Temporal lobe (tissue), 4 donors: ENCODE measurements at places on chromosomes 1 and 21. TPM values are rescaled to one million over a fixed set of nuclear protein-coding genes. Genes with fewer than 3 reads are reported as not detected.

TAS1R1 gene
- total RNA-seq, result not detected

IFI44L gene
- 4.4 TPM for total RNA-seq

TNFRSF25 gene
- 10.6 TPM for total RNA-seq

PTGER3 gene
- 1.2 TPM for total RNA-seq

SMIM1 gene
- not detected for total RNA-seq

IGSF8 gene
- 43.5 TPM for total RNA-seq

RGL1 gene
- total RNA-seq, result 34.7 TPM

SPRR5 gene
- total RNA-seq, result not detected

PAFAH2 gene
- 2.2 TPM for total RNA-seq

RBM8A gene
- 71.3 TPM for total RNA-seq

OR6K3 gene
- total RNA-seq, result not detected

ALX3 gene
- not detected for total RNA-seq

NIPAL3 gene
- total RNA-seq, result 8.1 TPM

GBP5 gene
- total RNA-seq, result 0.25 TPM

TNNT2 gene
- 0.25 TPM for total RNA-seq

NUDC gene
- 19.4 TPM for total RNA-seq

NUDT4B gene
- 9.3 TPM for total RNA-seq

CD52 gene
- not detected for total RNA-seq

PKP1 gene
- total RNA-seq, result 0.25 TPM

APOBEC4 gene
- not detected for total RNA-seq

TMEM52 gene
- total RNA-seq, result 0.98 TPM

FAM151A gene
- total RNA-seq, result not detected

S100A14 gene
- 0.25 TPM for total RNA-seq

OR2T33 gene
- not detected for total RNA-seq

DDR2 gene
- total RNA-seq, result 5.2 TPM

DHCR24 gene
- total RNA-seq, result 37.4 TPM

MYOC gene
- total RNA-seq, result 0.25 TPM

SNIP1 gene
- 14.3 TPM for total RNA-seq

CCDC24 gene
- 4.4 TPM for total RNA-seq

RGS13 gene
- total RNA-seq, result not detected

GATAD2B gene
- 26.6 TPM for total RNA-seq

AIRE gene
- total RNA-seq, result under 0.01 TPM

GUCA2B gene
- not detected for total RNA-seq

C1orf87 gene
- total RNA-seq, result under 0.01 TPM

SLC45A3 gene
- 1.2 TPM for total RNA-seq

C8A gene
- total RNA-seq, result not detected

EDN2 gene
- not detected for total RNA-seq

CLCNKA gene
- not detected for total RNA-seq

KCND3 gene
- 13.0 TPM for total RNA-seq

MPL gene
- not detected for total RNA-seq

TRIM63 gene
- total RNA-seq, result not detected

ABCG1 gene
- 15.0 TPM for total RNA-seq

ESRRG gene
- total RNA-seq, result 7.1 TPM

LRRN2 gene
- total RNA-seq, result 11.8 TPM

TSTD1 gene
- total RNA-seq, result 26.1 TPM

MIXL1 gene
- total RNA-seq, result 0.25 TPM

NEXN gene
- 0.49 TPM for total RNA-seq

SAMD13 gene
- 1.7 TPM for total RNA-seq

SLC22A15 gene
- total RNA-seq, result 8.9 TPM

MSH4 gene
- 0.98 TPM for total RNA-seq

OR2T35 gene
- not detected for total RNA-seq

CFHR5 gene
- total RNA-seq, result not detected

MYCL gene
- 7.4 TPM for total RNA-seq

WDR4 gene
- 10.6 TPM for total RNA-seq

RGS7 gene
- total RNA-seq, result 16.0 TPM

AKT3 gene
- 219 TPM for total RNA-seq

FCGR1A gene
- 2.7 TPM for total RNA-seq

RCOR3 gene
- total RNA-seq, result 32.5 TPM
